Naive thymus-derived CD4-positive, alpha-beta T cell (primary cell): ENCODE measurements at places on chromosomes 7 and 10.

DNA sequence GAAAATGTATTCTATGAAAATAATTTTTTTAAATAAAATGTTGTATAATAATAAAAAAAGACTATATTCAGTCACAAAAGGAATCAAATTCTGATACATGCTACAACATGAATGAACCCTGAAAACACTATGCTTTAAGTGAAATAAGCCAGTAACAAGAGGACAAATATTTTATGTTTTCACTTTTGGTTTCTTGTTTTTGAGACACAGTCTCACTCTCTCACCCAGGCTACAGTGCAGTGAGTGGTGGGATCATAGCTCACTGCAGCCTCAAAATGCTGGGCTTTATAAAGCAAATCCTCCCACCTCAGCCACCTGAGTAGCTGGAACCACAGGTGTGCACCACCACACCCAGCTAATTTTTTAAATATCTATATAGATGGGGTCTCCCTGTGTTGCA is 64.2 kb downstream of the CNOT4 start:
- DNase-seq: no peak

GRCh38 chr7:131255242-131255641 is 72.4 kb upstream of the MKLN1 start:
- DNase-seq: no peak

- DNase-seq: no peak
These were observed 102.1 kb upstream of the DDC start for GRCh38 chr7:50667338-50667737.

GRCh38 chr7:113128031-113128430 is 9.7 kb upstream of the SMIM30 start:
- DNase-seq: no peak
